ENCODE measurements at places on chromosomes 5 and 9.

- no peak for DNase-seq
Observed at GRCh38 chr9:4689687-4690104, 10.3 kb downstream of the CDC37L1 start.

- no peak for DNase-seq
Observed at GRCh38 chr9:20753761-20754160, 69.7 kb downstream of the FOCAD start.

- no peak for DNase-seq
Observed at GRCh38 chr9:99107421-99107820, 2.5 kb downstream of the TGFBR1 start.

DNA sequence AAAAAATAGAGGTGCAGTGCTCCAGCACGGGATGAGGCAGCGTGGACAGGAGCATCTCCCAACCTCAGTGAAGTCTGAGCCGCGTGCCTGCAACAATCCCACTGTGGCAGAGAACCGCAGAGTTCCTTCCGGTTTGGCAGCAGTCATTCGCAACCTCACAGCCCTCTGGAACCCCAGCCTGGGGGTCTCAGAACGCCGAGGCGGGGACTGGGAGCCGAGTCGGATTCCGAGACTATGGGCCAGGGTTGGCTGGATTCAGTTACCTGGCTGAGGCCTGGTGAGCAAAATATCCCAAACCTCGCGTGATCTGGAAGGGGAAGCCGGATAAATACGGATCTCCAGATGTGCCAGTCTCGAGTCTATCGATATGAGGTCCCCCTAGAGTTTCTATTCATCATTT lies 27.0 kb downstream of the CDKN2A start:
- DNase-seq = no peak

DNA sequence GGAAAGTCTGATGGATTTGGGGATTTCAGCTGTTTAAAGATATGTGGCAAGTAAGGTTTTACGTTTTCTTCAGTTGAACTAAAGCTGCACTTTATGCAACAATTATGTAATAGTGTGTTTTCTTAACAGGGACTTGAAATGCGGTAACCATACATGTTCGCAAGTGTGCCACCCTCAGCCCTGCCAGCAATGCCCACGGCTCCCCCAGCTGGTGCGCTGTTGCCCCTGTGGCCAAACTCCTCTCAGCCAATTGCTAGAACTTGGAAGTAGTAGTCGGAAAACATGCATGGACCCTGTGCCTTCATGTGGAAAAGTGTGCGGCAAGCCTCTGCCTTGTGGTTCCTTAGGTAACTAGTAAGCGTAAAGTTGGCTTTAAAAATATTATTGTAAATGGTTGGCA lies 28.5 kb downstream of the NFX1 start:
- no peak for DNase-seq

DNA sequence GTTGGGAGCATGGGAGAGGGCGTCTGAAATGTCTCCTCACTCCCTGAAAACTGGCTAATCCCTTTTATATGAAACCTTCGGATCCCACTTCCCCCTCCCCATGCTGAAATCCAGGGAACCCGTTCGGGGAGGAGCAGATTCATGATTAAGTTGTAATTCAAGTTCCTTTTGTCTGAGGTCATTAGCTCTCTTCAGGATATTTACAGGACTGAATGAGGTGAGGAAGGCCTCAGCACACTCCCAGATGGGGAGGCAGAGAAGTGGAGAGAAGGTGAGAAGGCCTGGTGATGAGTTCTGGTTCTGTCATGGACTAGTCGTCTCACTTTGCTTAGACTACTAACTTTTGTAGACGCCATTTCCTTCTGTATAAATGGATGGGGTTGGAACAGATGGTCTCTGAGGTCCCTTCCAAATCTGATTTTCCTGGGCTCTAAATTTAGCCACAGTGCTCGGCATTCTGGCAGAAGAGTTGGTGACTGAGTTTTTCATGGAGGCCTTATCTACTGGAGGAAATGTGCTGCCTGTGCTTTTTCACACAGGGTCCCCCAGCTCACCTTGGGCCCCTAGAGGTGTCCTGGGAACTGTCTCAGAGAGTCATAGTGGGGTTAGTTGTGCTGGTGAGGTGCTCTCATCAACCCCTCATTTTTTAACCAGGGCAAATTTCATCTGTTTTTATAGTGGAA lies 62.3 kb downstream of the PRDM6 start:
- DNase-seq = no peak

GRCh38 chr5:56746553-56747339 lies 68.6 kb upstream of the MAP3K1 start:
- DNase-seq = no peak

- no peak for DNase-seq
Observed at GRCh38 chr9:69319324-69320025, 5.5 kb upstream of the ENTREP1 start.

GRCh38 chr5:167147879-167148278 lies 1143.6 kb upstream of the WWC1 start:
- no peak for DNase-seq

- DNase-seq = no peak
Observed at GRCh38 chr9:122325124-122325523, 45.7 kb upstream of the PTGS1 start.

DNA sequence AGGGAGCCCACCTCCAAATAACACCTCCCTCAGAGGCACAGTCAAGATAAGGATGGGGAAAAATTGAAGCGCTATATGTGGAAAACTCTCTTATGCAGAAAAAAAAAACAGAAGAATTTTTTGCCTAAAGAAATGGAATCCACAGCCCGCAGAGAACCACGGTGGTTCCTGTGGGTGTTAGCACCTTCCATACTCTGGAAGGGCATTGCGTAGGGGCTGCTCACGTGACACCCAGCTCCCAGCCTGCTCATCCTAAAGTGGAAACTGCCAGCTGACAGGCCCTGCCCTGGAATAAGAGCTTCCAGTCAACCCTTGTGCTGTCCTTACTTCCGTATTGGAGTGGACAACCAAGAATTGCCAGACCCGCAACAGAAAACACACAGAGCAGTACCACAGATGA lies 142.5 kb downstream of the FSTL4 start:
- no peak for DNase-seq

DNA sequence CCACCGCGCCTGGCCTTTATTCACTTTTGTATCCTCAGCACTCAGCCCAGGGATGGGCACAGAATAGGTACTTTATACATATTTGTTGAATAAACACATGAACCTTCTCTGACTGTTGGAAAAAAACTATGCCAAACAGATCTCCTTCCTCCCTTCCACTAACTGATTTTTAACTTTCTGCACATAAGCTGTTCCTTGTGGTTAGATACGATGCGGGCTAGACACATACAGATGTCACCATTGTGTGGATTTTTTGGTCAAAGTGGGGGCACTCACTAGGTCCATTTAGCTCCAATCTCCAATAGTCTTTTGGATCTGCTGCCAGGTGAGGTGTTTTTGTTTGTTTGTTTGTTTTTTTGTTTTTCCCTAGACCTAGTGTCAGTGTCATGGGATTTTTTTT lies 5.1 kb downstream of the TEX48 start:
- DNase-seq = no peak

DNA sequence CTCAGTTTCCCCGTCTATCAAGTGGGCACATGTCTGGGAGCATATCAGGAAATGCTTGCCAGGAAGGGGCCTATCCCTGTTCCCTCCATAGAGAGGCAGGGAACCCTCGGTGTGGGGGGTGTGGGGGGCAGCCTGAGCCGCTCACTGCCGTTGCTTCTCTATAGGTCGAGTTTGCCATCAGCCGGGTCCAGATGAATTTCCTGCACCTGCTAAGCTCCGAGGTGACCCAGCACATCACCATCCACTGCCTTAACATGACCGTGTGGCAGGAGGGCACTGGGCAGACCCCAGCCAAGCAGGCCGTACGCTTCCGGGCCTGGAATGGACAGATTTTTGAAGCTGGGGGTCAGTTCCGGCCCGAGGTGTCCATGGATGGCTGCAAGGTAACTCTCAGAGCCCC lies 13.8 kb upstream of the ORM1 start:
- DNase-seq = no peak

GRCh38 chr9:81108391-81108790 lies 581.0 kb downstream of the TLE1 start:
- no peak for DNase-seq

DNA sequence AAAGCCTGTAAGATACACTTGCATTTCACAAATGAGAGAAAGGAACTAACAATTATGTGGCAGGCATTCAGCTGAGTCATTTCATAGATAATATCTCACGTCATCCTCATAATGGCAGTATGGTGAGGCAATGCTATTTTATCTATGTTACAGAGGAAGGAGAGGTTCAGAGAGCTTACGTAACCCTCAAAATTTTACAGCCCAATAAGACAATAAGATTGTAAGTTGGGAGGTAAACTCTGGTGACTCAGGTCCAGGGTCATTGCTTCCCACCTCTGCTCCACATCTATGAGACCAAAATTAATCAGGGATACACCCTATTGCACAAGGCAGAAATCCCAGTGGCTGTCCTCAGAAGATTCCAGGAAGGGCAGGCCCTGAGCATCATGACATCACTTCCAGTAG lies 309.7 kb downstream of the NSG2 start:
- peak; percentile 87 for DNase-seq

DNA sequence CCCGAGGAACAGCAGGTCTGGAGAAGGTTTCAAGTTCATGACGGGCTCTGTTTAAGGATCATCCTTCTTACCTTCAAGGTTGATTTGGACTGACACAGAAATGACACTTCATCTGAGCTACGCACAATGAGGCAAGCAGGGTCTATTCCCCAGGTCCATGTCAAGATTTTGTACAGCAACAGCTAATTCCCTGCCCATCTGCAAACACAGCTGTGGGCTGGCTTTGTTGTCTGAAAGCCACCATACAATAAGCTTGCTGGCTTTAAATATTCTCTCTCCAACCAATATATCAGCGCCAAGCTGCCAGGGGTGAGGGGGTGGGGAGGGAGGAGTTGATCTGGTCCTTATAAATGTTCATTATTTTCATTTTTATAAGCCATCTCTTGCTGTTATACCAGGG lies 92.0 kb downstream of the OTULIN start:
- no peak for DNase-seq

- no peak for DNase-seq
Observed at GRCh38 chr5:93674866-93675459, 66.4 kb downstream of the POU5F2 start.

DNA sequence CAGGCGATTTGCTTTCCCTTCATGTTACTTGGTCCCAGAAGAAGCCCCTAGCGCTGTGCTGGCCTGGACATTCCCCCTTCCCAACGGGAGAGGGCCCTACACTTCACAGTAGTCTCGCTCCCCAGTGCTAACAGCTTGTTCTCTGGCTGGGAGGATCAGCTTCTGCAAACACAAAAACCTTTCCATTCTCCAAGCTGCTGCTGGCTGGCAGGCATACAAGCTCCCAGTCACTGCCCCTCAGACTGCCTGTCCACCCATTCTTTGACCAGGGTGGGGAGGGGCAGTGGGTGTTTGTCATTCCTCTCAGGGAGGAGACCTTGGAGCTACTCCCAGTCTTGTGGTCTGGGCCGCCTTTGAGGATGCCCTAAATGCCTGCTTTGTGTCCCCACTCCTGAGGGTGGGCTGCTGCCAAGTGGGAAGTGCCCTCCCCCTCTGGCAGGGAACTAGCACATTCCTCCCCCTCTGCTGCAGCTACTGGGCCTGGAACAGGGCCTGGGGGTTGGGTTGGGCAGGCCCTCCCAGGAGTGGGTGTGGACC lies 20.8 kb downstream of the ENHO start:
- peak; percentile 29 for DNase-seq

DNA sequence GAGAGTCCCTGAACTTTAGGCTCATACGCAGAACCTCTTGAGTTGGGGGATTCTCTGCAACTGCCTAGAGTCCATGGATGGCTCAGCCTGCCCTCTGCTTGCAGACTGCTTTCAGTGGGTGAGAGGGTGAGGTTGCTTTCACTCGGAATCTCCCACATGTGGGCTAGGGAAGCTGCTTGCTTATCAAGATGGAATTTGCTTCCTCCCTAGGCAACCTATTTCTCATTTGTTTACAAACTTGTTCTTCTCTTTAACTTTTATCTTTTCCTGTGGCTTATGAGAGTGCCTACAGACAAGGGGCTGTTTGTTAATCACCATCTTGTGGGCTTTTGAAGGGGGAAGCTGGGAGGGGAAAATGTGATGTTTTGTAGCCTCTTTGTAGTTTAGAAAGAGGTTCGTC lies 10.0 kb downstream of the TLE4 start:
- peak; percentile 74 for DNase-seq

DNA sequence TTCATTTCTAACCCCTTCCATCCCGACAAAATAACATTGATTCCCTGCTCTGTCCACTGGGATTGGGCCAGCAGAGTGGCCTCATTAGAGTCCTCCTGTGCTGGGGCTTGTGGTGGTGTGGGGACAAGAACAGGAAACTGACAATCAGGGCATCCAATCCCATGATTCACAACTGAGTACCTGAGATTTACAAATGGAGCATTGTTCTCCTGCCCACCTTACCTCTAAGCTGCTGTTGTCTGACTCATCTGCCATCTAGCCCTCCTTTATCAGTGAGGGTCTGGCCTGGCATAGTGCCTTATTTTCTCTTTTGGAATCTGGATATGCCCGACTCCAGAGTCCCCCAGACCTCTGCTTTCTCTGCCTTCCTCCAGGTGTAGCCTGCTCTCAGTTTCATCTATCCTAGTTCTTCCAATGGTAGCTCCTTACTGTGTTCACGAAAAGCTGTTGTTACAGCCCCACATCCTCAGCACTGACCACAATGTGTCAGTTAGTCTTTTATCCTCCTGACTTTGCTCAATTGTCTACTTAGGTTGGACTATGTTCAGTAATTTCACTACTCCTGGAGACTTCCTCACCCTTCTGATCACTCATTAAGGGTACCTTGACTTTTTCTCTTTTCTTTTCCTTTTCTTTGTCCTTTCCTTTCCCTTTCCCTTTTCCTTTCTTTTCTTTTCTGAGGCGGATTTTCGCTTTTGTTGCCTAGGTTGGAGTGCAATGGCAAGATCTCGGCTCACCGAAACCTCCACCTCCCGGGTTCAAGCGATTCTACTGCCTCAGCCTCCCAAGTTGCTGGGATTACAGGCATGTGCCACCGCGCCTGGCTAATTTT lies 13.4 kb downstream of the WNT8A start:
- no peak for DNase-seq

GRCh38 chr9:133643978-133644760 lies 8.0 kb downstream of the DBH start:
- no peak for DNase-seq

- no peak for DNase-seq
Observed at GRCh38 chr9:2217540-2217939, 202.4 kb downstream of the SMARCA2 start.

DNA sequence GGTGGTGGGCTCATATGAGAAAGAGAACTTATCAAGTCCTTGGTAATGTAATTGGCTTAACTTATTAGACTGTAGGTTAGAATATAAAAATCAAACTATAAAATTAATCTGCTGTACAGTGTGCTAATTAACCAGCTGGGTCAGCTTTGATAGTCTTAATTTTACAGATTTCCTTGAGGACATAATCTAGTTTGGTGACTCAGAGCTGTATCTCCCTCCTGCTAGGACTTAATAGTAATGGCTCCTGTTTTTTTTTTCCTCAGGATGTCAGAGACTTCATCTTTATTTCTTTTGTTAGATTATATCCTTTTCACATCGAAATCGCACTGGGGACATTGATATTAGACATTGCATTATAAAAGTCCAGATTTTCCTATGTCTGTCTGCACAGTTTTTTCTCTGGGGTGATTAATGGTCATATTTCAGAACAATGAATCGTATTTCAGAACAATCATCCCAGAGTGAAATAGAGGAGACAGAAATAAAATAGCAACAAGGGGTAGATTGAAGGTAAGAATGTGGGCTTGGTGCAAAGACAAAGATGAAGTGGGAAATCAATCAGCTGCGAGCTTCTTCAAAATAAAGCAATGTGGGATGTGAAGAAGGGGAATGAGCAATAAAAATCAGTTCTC lies 346.4 kb upstream of the RIOK2 start:
- DNase-seq = no peak

GRCh38 chr5:2840372-2840915 lies 89.0 kb upstream of the IRX2 start:
- DNase-seq = no peak

GRCh38 chr9:70873506-70873905 lies 247.9 kb downstream of the TRPM3 start:
- DNase-seq = no peak

Measured in AG09309 (cell line).